Adipose tissue (tissue), 3 donors: ENCODE measurements at places on chromosomes 6 and 20. TPM values are rescaled to one million over a fixed set of nuclear protein-coding genes. Genes with fewer than 3 reads are reported as not detected.

Gene HLA-DQB1
- 43.3 TPM for polyA plus RNA-seq

Gene C6orf15
- not detected for polyA plus RNA-seq

Gene STK4
- 3.9 TPM for polyA plus RNA-seq

Gene CST4
- not detected for polyA plus RNA-seq

Gene PRDM13
- not detected for polyA plus RNA-seq

Gene C20orf204
- 0.56 TPM for polyA plus RNA-seq

Gene TUBB2B
- 5.0 TPM for polyA plus RNA-seq

Gene HLA-G
- polyA plus RNA-seq, result not detected

Gene OVOL2
- 0.83 TPM for polyA plus RNA-seq

Gene SLC17A1
- not detected for polyA plus RNA-seq
